Activated T-helper 17 cell treated with anti-CD3 and anti-CD28 coated beads, Interleukin-2, amount 50 U/mL, for 72 hours (primary cell): ENCODE measurements at places on chromosomes 6 and 20. TPM values are rescaled to one million over a fixed set of nuclear protein-coding genes. Genes with fewer than 3 reads are reported as not detected.

GRCh38 chr6:40299681-40300080 lies 287.5 kb downstream of the LRFN2 start:
- ATAC-seq, result no peak

RSPO3 gene
- total RNA-seq, result not detected

ISM1 gene
- 0.34 TPM for total RNA-seq

DNA sequence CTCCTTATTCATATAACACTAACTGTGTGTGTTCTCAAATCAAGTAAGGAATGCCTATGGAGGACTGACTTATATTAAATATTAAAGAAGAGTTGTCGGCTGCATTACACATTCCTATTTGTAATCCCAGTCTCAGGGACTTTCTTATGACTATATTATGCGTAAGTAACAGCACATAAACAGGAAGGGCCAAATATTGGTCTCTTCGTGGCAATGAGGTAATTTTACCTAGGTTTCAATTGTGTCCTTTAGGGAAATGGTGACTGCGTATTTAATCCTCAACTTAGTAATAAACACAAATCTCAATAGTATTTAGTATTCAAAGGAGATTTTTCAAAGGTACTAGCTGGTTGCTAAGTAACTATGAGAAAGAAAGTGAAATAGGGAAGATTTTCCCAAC lies 22.8 kb upstream of the EPM2A start:
- no peak for ATAC-seq

DNA sequence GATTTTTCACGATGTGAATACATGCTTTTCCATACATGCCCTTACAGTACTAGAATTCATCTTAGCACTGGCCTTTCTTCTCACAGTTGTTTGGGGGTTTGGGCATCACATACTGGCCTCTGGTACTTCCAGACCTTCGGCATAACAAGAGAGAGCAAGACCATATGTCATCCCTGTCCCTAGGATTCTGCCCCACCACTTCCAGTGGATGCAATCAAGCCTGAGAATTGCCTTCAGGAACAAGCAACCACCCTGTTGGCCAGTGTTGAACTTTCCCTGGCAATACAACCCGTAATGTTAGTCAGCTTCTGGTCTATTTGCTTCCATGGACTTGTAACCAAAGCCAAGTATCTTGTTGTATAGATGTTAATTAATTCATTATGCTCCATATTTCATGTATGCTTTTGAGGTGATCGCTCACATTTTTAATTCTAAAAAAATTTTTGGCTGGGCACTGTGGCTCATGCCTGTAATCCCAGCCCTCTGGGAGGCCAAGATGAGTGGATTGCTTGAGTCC lies 15.4 kb upstream of the SLPI start:
- no peak for ATAC-seq

PIGU gene
- 17.3 TPM for total RNA-seq

ADGRF5 gene
- not detected for total RNA-seq
